Fibroblast of villous mesenchyme (primary cell): ENCODE measurements at places on chromosomes 1 and 21. TPM values are rescaled to one million over a fixed set of nuclear protein-coding genes. Genes with fewer than 3 reads are reported as not detected.

LHX8 gene
- total RNA-seq, result under 0.01 TPM in 1 of 2 replicates, not detected in the other

FAAH gene
- total RNA-seq, result 0.64 and 0.86 TPM in 2 replicates

PEX19 gene
- 39.6 and 51.0 TPM in 2 replicates for total RNA-seq

DNA sequence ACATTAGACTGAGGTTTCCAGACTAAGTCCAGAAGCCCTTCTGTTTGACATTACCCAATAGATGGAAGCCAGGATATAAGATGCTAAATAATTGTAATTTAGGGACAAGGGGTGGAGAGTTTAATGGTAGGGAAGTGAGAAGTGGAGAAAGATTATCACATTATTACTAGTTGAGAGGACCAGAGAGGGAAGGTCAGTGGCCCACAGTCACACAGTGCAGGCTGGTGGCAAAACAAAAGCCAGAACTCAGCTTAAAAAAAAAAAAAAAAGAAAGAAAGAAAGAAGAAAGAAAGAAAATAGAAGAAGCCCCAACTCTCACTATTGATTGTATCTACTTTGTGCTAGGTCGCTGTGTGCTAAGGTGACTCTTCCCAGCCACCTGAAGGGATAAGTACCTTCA, 41.6 kb upstream of the WNT4 start:
- DNase-seq, result no peak

DNA sequence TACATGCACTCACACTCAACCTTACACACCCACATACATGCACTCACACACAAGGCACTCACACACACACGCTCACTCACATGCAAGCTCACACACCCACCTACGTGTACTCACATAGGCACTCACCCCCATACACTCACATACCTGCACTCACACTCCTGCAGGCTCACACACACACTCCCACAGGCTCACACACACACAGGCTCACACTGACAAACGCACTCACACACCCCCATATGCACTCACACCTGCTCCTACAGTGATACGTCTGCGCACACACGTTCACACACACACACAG, 19.1 kb upstream of the TMEM52 start:
- DNase-seq, result no peak

GRCh38 chr1:51236531-51237350, 668 bp downstream of the RNF11 start:
- peak; percentile 54 for DNase-seq

- no peak for DNase-seq
Observed at GRCh38 chr1:204634260-204634910, 51.2 kb downstream of the LRRN2 start.
